Left cardiac atrium (tissue), 4 donors: ENCODE measurements at places on chromosomes 5 and 9. TPM values are rescaled to one million over a fixed set of nuclear protein-coding genes. Genes with fewer than 3 reads are reported as not detected.

- DNase-seq = no peak
These were observed 73.7 kb upstream of the PJA2 start for GRCh38 chr5:109483395-109483971.

CSF2 gene
- total RNA-seq = not detected

DNA sequence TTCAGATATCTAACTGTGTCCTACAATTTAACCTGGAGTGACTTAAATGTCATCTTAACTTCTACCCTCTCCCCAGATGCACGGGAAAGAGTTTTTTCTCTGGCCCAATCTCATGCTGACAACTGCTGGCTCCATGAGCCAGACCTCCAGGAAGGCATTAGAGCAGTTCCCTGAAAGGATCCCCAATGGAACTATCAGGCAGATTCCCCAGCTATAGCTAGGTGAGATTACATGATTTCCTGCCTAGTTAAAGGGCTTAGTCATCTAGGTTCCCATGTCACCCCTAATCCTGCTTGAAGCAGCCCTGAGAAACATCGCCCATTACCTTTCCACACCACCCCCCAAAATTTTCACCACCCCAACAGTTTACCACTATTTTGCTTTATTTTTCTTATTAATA lies 373.5 kb upstream of the TRPC7 start:
- no peak for DNase-seq

MELK gene
- total RNA-seq = 1.1 TPM

DNA sequence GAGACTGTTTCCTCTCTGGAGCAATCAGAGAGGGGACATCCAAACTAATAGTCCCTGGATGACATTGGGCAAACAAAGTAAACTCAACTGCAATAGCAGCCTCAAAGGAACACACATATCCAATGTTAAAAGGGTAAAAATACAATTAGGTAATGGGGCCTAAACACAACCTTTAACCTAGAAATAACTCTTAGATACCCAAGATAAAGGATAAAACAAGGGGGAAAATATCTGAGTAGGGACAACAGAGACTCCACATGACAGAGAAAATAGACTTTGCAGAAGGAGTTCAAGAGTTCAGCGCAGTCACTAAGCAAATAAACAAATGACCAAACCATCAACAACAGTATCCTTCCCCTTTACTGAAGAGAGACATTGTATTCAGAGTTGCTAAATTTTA lies 149.3 kb downstream of the FBXO4 start:
- no peak for DNase-seq

GRCh38 chr9:36832164-36832795 lies 201.8 kb downstream of the PAX5 start:
- DNase-seq = peak; percentile 2

GRCh38 chr5:113064806-113065205 lies 88.2 kb downstream of the DCP2 start:
- DNase-seq = no peak

- no peak for DNase-seq
These were observed 3.4 kb downstream of the NOTCH1 start for GRCh38 chr9:136542241-136543040.

DNA sequence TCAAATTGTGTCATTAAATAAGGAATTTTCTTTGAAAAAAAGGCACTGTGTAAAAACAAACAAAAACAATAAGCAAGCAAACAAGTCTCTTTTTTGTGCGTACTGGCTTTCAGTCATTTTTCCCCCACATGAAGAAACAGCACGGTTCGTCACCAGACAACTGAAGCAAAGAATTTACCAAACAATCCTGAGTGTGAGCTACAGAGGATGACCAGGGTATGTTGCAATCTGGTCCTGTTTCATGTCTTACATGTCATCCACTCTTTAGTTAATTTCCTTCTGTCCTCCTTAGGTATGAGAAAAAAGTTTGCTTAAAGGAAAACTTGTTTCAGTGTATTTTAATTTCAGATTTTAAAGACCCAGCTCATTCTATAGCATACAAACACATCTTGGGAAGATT lies 1080.7 kb upstream of the NUDT12 start:
- no peak for DNase-seq

DNA sequence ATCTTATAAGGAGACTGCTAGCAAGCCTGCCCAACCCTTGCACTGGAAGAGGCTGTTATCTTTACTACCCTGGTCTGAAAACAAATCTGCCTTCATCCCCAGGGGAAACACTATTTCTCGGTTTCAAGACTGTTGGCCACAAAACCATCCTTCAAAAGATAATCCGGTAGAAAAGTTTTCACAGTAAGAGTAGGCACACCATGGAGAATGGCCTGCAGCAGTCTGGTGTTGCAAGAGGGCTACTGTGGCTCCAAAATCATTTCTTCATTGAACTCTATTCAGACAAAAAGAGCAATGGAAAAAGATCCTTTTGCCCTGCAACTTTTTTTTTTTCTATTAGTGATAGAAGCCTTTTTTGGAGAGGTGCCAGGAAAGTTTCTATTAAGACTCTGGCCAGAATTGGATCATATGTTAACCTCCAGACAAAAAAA lies 163.9 kb downstream of the ARHGEF28 start:
- no peak for DNase-seq

GRCh38 chr5:40071870-40072269 lies 607.8 kb upstream of the PTGER4 start:
- DNase-seq = no peak

GRCh38 chr5:149260761-149261160 lies 10.9 kb upstream of the AFAP1L1 start:
- no peak for DNase-seq

- DNase-seq = peak; percentile 44
These were observed 92.7 kb downstream of the AOPEP start for GRCh38 chr9:94819161-94819687.

DNA sequence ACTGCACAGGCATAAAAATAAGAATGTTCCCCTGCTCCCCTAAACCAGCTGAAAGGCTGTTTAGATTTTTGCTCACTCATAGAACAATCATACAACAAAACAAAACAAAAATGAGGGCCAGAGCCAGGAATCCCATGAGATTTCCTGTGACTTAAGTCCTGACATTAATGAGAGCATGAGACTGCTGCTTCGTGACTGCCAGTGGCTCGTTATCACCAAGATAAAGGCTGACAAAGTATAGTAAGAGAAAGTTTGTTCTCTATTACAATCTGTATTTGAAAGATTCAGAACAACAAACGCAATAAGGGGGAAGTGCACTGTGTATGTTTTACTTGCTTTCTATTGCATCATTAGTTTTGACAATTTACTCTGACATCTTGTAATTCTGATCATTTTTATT lies 837.1 kb upstream of the C9orf72 start:
- no peak for DNase-seq

DNA sequence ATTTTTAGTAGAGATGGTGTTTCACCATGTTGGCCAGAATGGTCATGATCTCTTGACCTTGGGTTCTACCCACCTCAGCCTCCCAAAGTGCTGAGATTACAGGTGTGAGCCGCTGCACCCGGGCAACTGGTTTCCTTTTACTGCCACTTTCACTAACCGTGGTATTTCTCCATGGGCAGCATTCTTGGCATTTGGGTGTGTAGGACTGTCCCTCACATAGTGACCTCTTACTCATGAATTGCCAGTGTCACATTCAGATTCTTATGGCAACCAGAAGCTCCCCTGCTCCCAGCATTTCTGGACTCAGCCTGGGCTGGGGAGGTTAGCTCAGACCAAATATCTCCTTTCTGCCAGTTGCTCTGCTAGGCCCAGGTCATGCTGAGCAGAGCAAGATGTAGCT lies 50.1 kb downstream of the FOXI1 start:
- DNase-seq = no peak

PCDHGA6 gene
- 3.7 TPM for total RNA-seq

- DNase-seq = no peak
These were observed 10.6 kb upstream of the HMCN2 start for GRCh38 chr9:130254747-130255630.

DNA sequence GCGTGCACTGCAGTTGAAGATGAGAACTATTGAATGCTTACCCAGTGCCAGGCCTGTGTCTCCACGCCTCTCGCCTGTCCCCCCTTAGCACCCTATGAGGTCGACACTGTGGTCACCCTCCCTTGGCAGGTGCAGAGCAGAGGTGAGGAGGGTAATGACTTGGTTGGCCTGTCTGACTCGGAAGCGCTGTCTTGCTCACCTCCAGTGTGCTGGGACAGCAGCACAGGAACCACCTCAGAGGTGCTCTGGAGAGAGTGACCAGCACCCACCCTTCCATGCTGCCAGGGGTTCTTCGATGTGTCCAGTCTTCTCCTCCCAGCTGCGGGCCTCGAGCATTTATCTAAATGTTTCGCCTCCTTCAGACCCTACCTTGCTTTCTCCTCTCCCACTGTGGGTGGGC lies 178.3 kb upstream of the IRX2 start:
- DNase-seq = no peak

- DNase-seq = no peak
These were observed 111.6 kb downstream of the ARHGAP26 start for GRCh38 chr5:142881784-142882126.

- DNase-seq = no peak
These were observed 11.4 kb upstream of the MCTP1 start for GRCh38 chr5:95296291-95296690.

GRCh38 chr9:38720083-38720745 lies at the start of gene FAM240B:
Gene FAM240B (minus strand): TSS chr9:38720133. CDS start chr9:38703999, 16,134 bp downstream.
- no peak for DNase-seq

- DNase-seq = peak; percentile 18
These were observed 74.4 kb downstream of the INSL6 start for GRCh38 chr9:5110867-5111681.

GRCh38 chr5:150307617-150308426 lies 5.1 kb upstream of the ARSI start:
- no peak for DNase-seq

PIP5K1B gene
- total RNA-seq = 50.1 TPM

GRCh38 chr5:50564558-50564957 lies 101.9 kb upstream of the PARP8 start:
- no peak for DNase-seq

CSF1R gene
- 41.6 TPM for total RNA-seq

DNA sequence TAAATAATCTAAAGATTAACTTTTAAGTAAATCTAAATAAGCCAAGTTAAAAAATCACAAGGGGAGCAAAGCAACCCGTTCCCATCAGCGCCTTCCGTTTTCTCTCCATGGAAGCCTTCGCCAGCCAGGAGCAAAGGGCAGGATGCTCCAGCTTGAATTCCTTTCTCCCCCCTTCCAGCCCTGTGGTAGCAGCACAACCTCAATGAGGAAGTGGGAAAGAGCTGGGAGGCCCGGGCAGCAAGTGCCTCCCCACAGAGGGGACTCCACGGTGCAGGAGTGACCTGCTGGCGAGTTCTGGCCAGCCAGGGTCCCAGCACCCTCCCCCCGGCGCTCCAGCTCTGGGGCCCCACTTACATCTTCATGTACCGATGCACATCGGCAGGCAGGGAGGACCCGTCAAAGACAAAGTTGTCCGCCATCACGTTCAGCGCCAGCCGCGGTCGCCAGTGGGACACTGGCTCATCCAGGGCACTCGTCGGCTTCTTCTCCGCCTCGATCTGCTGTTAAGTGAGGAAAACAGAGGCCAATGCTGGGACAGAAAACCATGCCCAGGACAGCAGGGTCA lies 6.3 kb downstream of the CLPTM1L start:
- DNase-seq = peak; percentile 11

- no peak for DNase-seq
These were observed 126.6 kb upstream of the IZUMO3 start for GRCh38 chr9:24672336-24672735.

SMIM27 gene
- 17.9 TPM for total RNA-seq

S1PR3 gene
- 24.4 TPM for total RNA-seq

DNA sequence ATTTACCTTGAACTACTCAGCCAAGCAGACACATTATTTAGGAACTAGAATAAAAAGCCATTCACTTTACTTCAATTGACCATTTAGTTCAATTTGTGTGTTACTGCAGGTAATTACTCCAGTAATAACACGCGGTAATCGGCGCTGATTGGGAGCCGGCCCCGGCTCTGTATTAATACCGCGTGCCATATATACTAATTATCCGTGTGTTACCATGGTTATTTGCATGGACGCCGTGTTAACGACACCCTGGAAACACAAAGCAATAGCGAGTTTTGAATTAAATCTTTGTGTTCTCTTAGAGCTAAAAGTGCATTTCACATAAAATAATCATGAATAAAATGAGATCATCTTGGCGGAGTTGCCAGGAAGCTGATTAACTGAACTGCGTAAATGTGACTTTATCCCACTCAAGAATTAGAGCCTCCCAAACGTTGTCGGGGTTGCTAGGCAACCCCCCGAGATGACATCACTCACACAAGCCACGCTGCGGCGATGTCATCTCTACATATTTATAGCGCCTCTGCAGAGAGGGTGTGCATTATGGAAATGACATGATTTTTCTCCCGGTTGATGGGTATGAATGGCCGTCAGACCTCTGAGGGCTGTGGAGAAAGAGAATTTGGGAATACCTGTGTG lies 41.4 kb upstream of the RNU6ATAC start:
- DNase-seq = peak; percentile 83

- DNase-seq = no peak
These were observed 50.9 kb downstream of the GPR107 start for GRCh38 chr9:130104491-130105193.

DNA sequence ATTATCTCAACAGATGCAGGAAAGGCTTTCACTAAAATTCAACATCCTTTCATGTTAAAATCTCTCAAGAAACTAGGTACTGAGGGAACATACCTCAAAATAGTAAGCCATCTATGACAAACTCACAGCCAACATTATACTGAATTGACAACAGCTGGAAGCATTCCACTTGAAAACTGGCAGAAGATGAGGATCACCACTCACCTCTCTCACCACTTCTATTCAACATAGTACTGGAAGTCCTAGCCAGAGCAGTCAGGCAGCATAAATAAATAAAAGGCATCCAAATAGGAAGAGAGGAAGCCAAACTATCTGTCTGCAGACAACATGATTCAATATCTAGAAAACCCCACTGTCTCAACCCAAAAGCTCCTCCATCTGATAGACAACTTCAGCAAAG lies 203.6 kb upstream of the GRAMD2B start:
- no peak for DNase-seq

DNA sequence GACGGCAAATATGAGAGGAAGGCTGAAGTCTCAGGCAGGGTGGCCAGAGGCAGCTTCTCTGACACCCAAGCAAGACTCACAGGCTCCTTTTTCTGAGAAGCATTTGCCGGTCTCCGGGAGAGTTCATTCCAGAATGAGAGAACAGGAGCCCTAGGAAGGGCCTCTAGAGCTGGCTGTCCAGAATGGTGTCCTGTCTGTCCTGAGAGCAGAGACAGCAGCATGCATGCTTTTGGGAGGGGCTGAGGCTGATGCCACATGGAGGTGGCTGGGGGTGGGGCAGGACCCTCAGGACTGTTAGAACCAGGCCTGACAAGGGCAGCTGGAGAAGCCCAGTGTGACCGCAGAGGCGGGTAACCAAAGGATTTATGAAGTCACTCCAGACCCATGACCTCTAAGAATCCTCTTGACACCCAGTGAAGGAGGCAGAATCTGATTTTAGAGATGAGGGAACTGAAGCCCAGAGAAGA lies 60.0 kb downstream of the SHB start:
- no peak for DNase-seq

DNA sequence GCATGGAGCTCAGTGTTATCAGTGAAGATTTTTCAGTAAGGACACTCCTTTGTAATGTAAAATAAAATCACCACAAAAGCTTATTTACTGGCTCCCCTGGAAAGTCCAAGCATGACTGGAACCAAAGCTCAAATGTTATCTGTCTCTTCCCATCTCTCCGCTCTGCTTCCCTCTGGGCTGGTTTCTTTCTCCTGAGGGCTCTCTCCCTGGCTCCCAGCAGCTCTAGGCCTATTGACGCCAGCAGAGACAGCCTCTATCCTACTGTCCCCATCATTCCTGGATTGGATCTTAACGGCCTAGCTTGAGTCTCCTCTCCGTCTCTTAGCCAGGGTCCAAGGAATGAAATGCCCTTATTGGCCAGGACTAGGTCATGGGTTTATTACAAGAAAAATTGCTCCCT lies 86.1 kb downstream of the TMEM167A start:
- DNase-seq = no peak

HAPLN1 gene
- total RNA-seq = 0.29 TPM

GRCh38 chr5:2256691-2257280 lies 374.1 kb upstream of the IRX4 start:
- no peak for DNase-seq
